Adrenal gland (tissue), 19 donors: ENCODE measurements at places on chromosomes 3 and 15.

- peak; percentile 72 for DNase-seq
Measured at GRCh38 chr3:187743195-187744141, 1.8 kb downstream of the BCL6 start.

DNA sequence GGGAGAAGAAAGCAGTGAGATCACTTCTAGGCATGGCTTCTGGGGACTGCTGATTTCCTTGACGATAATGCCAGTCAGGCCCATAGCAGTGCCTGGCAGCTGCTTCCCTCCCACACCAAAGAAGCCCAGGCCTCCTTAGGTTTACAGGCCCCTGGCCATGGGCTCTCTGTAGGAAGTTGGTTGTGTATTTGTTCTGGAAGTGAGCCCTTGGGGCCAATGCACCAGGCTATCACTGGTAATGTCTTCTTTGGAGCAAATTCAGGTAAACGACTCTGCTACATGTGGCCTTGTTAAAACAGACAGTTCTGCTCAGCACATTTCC, 89.3 kb downstream of the CCNL1 start:
- DNase-seq = no peak

GRCh38 chr3:126537730-126538281, 13.9 kb downstream of the CHST13 start:
- DNase-seq = peak; percentile 38

DNA sequence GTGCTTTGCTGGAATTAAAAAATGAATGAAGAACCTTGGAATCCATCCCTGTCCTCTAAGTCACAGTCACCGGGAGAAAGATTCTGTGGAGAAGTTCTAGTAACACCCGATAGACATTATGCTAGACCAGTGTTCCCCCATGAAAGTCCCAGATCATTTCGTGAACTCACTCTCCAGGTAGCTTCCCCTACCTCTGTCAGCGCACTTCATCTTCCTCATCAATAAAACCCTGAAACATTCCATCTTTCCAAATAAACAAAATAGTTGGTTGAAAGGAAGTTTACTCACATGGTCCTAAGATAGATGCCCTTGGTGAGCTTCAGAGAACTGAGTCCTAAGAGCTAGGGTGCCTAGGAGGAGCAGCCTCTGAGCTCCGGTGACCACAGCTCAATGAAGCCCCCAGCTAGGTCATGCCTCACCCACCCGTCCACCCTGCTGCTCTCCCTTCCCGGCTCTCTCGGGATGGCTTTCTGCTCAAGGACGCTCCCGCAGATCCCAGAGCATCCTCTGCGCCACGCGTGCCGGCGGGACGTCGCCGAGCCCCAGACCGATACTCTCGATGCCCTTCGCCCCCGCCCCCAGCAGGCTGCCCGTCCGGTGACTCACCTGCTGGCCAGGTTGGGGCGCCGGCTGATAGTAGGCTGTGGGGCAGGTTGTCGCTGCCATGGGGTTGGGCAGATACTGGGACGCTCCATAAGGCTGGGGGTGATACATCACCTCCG, 776 bp downstream of the VGLL3 start:
- DNase-seq = no peak

- no peak for DNase-seq
Measured at GRCh38 chr3:150557725-150558124, 11.1 kb downstream of the EIF2A start.
